ENCODE measurements at places on chromosomes 7 and 10.

DNA sequence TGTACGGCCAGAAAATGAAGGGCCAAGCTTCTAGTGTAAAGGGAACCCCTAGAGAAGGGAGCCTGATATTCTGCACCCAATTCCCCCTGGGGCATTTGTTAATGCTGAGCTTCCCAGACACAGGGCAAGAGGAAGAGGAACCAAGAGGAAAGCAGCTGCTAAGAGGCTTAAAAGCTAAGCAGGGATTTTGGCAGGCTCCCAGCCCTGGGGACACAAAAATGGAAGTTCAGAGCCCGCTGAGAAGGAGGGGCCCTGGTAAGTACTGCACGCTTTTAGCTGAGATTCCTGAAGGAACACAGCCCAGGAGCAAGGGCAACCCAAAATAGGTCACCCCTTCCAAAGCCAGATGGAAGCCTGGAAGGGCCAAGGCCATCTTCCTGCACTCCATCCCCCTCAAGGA lies 387.3 kb upstream of the MGMT start:
- no peak for DNase-seq

DNA sequence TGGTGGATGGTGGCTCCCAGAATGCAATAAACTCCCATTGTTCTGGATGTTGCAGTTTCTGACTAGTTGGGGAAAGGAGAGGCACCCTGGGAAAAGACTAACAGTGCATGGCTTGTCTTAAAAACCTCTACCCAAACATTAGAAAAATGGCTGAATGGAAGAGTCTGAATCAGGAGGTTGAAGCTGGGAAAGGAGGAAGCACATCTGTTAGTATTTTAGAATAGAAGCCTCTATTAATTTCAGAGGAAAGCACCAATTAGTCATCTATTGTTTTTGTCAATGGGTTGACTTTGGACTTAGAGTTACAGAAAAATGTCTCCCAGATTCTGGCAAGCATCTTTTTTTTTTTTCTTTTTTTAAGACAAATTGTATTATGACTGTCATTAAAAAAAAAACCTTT lies 56.1 kb upstream of the ELMO1 start:
- no peak for DNase-seq

- no peak for DNase-seq
Measured at GRCh38 chr7:155531681-155532080, 14.7 kb downstream of the CNPY1 start.

GRCh38 chr10:123269017-123269552 lies 114.9 kb downstream of the BUB3 start:
- DNase-seq: no peak

GRCh38 chr7:80359476-80359875 lies 152.4 kb downstream of the GNAT3 start:
- DNase-seq: no peak
